ENCODE measurements at places on chromosomes 16 and 17. TPM values are rescaled to one million over a fixed set of nuclear protein-coding genes. Genes with fewer than 3 reads are reported as not detected.

Gene CETP
- total RNA-seq = not detected

Gene MIS12
- 22.8 TPM for total RNA-seq

DNA sequence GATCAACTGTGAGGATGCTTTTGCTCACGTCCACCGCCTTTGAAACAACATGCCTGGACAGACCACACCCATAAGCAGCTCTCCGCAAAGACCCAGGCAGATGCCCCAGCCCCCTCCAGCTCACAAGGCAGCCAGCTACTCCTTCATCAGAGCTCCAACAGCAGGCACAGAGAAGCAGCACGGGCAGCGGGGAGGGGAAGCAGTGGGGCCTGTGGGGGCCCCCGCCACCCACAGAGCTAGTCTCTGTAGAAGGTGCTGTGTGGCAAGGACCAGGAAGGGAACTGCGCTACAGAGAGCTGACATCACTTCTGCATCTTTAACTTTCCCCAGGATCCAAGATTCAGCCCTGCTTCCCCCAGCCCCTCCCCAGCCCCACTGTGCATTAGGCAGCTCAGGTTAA lies 10.0 kb upstream of the SCNN1G start:
- no peaks in the 10 kb centered on the region for H3K36me3 ChIP-seq
- H3K4me1 ChIP-seq = peaks cover 12% of the 10 kb centered on the region
- H3K4me3 ChIP-seq = no peak overlapping the region
- H3K27ac ChIP-seq = no peak overlapping the region

DNA sequence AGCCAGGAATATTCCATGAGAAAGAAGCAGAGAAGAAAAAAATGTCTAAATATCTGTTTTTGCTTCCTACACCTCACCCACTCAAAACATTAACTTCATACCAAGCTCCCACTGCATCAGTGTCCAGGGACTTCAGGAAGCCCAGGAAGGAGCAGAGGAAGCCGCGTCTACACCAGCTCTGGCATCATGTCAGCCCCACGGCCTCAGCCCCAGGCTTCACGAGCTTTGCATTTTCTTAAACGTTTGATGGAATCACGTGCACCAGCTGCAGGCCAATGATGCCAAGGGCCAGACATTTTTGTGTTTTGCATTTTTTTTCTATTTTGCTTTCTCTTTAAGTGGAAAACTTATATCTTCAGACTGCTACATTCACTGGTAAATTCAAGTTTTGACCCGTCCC lies 48.6 kb downstream of the CDRT4 start:
- H3K27ac ChIP-seq = no peak overlapping the region
- no peaks in the 10 kb centered on the region for H3K36me3 ChIP-seq
- DNase-seq = no peak
- no peak overlapping the region for H3K4me3 ChIP-seq
- H3K4me1 ChIP-seq = no peaks in the 10 kb centered on the region

Gene HERPUD1
- 42.7 TPM for total RNA-seq

Gene ZPBP2
- total RNA-seq = not detected

Data from GM23338 (cell line).